ENCODE measurements at places on chromosomes 4 and X.

DNA sequence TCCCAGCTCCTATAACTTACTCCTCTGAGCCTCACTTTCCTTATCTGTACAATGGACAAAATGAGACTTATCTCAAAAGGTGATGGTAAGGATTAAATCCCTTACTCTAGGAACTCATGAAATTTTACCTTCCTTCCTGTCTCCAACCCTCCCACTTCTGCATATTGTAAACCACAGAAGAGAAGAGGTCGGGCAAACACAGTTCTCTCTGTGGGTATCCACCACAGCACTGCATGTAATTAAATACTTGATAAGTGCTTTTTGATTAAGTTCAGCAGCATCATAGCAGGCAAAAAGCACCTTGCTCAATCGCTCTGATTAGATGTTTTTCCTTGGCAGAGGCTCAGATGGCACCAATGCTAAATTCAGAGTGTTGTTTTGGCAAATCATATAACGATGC is 17.3 kb upstream of the TMEM192 start:
- DNase-seq = no peak

- no peak for DNase-seq
Measured at GRCh38 chrX:79078114-79078513, 66.4 kb upstream of the GPR174 start.

DNA sequence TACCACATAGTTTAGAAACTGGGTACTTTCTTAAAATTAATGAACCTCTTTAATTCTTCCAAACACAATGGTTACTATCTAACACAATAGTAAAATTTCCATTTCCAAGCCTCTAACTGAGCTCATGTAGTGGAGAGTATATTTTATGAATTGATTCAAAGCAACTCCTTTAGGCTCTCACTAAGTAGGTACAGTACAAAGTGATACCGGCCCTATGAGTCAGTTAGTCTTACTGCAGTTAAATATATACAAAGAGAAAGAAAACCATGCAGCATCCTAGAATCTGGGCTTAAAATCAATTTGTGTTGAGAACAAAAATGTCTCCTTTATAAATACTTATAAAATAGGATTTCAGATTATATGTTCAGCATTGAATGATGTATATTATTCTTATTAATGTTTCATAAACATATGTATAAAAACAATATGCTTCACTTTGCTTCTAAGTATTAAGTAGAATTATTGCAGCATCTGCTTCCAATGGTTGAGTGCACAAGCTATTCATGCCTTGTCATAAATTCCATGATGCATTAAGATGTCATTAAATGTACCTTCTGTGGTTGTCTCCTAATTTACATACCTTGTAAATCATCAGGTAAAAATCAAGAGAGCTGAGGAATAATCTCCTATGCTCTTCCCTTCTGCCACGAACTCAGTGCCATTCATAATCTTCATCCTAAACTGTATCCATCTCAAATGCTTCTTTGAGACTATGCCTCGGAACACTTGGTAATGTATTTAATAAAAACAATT is 1037.8 kb downstream of the STPG2 start:
- no peak for DNase-seq

- no peak for DNase-seq
Measured at GRCh38 chr4:14726877-14727361, 275.4 kb upstream of the CPEB2 start.

GRCh38 chr4:81652069-81652478 is 180.4 kb upstream of the RASGEF1B start:
- no peak for DNase-seq

- DNase-seq = no peak
Measured at GRCh38 chrX:12868747-12869146, 1.9 kb downstream of the TLR7 start.

DNA sequence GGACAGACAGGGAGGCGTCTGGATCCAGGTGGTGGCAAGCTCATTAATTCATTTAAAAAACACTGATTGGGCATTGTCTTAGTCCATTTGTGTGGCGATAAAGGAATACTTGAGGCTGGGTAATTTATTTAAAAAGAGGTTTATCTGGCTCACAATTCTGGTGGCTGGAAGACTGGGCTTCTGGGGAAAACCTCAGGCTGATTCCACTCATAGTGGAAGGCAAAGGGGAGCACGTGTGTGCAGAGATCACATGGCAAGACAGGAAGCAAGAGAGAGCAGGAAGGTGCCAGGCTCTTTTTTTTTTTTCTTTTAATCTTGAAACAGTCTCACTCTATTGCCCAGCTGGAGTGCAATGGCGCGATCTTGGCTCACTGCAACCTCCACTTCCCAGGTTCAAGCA is 100.2 kb upstream of the METTL14 start:
- DNase-seq = no peak
